Left lung (tissue), 14 donors: ENCODE measurements at places on chromosomes 7 and 10. TPM values are rescaled to one million over a fixed set of nuclear protein-coding genes. Genes with fewer than 3 reads are reported as not detected.

GRCh38 chr7:128266883-128267594 lies 26.0 kb downstream of the LEP start:
- DNase-seq: peak; percentile 43

DNA sequence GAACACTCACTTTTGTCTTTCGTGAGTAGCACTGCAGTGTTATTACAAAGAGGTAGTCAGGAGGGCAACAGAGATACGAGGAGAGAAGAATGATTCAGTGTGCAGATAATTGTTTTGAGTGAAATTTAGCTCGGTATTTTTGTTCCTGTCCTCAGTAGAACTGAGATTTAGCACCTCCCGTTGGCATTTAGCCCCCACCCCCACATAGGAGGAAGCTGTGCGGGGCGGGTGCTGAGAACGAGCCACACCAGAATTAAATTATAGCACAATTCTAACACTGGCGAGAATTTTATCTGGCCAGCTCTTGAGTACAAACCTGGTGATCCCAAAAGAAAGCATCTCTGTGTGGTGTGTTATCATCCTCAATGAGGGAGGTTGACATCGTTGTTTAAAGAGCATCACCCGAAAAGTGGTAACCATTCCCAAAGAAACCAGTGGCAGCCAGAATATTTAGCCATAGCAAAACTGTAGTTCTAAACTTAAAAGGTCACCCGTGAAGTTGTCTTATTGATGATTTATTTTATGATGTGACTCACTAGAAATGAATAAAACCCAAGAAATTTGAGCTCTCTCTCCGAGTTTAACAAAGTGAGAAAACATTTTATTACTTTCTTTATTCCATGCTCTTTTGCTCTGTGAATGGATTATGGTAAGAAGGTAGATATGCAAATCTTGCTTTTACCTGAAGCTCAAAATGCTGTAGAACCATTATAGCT lies 612.2 kb downstream of the SUGCT start:
- no peak for DNase-seq

The EIF5AL1 gene
- polyA plus RNA-seq: 3.5 TPM

DNA sequence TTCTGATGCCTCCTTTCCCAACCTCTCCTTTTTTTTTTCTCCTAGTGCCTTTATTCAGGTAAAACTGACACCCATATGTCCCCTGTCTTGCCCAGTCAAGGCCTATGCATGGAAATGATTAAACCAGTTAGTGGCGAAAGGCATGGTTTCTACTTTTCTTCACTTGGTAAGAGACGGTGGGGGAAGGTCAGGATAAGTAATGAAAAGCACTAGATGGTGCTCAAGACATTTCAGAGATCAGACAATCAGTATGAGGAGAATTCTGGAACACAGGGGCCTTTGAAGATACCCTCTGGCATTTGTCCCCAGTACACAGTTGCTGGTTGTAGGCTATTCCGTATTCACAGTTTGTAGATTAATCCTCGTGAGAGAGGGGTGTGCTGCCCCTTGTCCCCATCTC lies 121.2 kb downstream of the RTKN2 start:
- no peak for DNase-seq
